ENCODE measurements at places on chromosomes 16 and 17. TPM values are rescaled to one million over a fixed set of nuclear protein-coding genes. Genes with fewer than 3 reads are reported as not detected.

Gene HOXB3
- total RNA-seq, result 15.2 TPM

Gene ZNF319
- total RNA-seq, result 6.2 TPM

Gene RUNDC1
- total RNA-seq, result 11.9 TPM

Gene ZDHHC7
- 48.5 TPM for total RNA-seq

Gene MPP3
- 13.9 TPM for total RNA-seq

Gene ZNF200
- 14.1 TPM for total RNA-seq

Gene RTN4RL1
- total RNA-seq, result under 0.01 TPM

Gene FAM20A
- under 0.01 TPM for total RNA-seq

Gene CPHXL2
- total RNA-seq, result not detected

Gene HIRIP3
- total RNA-seq, result 8.1 TPM

Gene METTL9
- total RNA-seq, result 230 TPM

Gene TMEM235
- total RNA-seq, result not detected

Gene RNF227
- total RNA-seq, result 0.80 TPM

Gene PRSS8
- total RNA-seq, result not detected

Gene TP53TG3F
- not detected for total RNA-seq

Gene CES3
- total RNA-seq, result not detected

Gene CCL23
- 5.9 TPM for total RNA-seq

Gene HIGD1B
- not detected for total RNA-seq

Gene VAT1L
- total RNA-seq, result 2.4 TPM

Gene ARHGDIG
- 1.7 TPM for total RNA-seq

Gene SLC16A5
- 4.7 TPM for total RNA-seq

Gene RHBDF1
- 26.2 TPM for total RNA-seq

Gene NUPR1
- 0.65 TPM for total RNA-seq

Gene OMG
- total RNA-seq, result not detected

Gene TBC1D3E
- 0.53 TPM for total RNA-seq

Gene OR1F1
- 0.14 TPM for total RNA-seq

Gene CA10
- not detected for total RNA-seq

Gene ANKS4B
- not detected for total RNA-seq

Gene KRT17
- total RNA-seq, result 0.80 TPM

Gene HSPB9
- not detected for total RNA-seq

Gene HBA2
- not detected for total RNA-seq

Gene HOXB2
- total RNA-seq, result 8.1 TPM

Gene KRTAP4-9
- not detected for total RNA-seq

Gene DPEP1
- 0.57 TPM for total RNA-seq

Gene PMFBP1
- total RNA-seq, result 0.14 TPM

Measured in thoracic aorta endothelial cell (primary cell).